ENCODE measurements at places on chromosomes 5 and 9.

- no peak for DNase-seq
Measured at GRCh38 chr5:168209244-168209995, 82.0 kb upstream of the WWC1 start.

DNA sequence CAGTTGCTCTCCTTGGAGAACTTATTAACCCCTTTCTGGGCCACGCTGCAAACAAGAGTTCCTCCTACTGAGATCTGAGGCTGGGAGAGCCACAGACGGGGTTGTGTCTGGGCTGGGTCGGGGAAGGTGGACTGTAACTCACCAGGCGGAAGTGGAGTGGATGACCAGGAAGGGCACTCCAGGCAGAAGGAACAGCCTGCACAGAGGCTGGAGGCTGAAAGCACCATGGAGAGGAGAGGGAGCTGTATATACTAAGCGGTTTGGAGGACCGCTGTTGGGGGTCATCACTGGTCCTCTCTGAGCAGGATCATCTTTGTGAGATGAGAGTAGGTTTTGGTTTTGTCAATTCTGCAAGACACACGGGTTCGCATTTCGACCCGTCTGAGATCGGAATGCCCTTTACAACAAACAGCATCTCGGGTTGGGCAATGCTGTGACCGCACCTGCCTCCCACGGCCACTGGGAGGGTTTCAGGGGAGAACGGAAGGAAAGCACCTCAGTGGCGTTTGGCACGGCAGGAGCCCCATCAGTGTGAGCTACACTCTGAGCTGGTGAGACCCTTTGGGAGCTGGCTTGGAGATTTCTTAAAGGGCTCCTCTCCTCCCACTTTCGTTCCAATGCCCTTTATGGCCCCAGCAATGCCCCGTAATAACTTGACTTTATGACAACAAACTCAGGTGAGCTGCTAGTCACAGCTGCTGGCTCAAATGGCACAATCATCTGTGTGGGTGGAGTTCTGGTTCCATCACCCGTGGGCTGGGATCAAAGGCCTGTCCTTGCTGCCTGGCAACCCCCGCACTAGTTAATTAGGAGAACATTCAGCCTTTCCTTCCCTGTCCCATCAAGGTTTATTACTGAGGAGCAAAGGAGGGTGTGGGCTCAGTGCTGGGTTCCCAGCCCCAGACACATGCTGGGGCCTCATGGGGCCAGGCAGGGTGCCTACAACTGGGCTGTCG lies 18.7 kb upstream of the NEURL1B start:
- no peak for DNase-seq

DNA sequence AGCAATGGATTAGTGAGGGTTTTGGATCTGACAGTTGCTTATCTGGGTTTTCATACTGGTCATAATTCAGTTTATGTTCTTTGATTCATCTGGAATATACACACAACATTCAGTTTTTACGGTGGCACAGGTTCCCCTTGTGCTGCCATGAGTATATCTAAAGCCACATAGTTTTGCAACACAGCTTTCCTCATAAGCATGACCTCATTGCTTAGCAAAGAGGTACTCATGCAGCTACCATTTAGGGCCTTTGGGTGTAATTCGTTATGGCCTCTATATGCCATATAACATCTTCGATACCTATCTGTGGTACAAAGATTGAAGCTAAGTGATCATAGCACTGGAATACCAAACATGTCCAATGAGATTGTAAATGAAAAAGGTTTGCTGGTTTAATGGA lies 2.9 kb upstream of the RBM22 start:
- no peak for DNase-seq

- no peak for DNase-seq
Measured at GRCh38 chr5:126715765-126716164, 61.2 kb upstream of the LMNB1 start.

GRCh38 chr5:178143901-178144300 lies 9.8 kb downstream of the NHP2 start:
- DNase-seq = no peak

GRCh38 chr5:13941468-13941867 lies 3.0 kb downstream of the DNAH5 start:
- DNase-seq = no peak

DNA sequence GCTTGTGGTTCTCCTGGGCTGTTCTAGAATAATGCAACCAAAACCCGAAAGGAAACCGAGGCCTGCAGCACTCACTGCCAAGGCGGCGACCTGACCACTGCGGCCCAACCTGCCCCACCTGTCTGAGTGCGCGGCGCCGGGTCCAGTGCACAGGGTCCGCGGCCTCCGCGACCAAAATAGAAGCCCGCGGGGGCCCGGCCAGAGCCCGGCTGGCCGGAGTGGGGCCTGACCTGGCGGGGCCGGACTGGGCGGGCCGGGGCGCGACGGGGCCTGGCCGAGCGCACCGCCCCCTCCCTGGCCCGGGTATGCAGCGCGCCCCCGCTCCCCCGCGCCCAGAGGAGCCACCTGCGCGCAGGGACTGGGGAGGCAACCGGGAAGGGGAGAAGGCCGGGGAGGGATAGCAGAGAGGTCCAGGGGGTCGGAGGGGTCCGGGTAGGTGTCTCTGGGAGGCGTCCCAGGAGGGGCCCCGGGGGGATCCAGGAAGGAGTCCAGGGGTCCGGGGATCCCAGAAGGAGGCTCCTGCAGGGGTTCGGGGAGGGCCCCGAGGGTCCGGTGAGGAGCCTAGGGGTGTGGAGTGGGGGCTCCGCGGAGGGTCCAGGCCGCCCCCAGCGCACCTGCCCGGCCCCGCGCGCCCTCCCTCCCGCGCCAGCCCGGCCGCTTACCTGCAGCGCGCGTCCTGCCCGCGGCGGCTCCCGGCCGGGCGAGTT lies 503 bp downstream of the SEMA4D start:
- DNase-seq = no peak

DNA sequence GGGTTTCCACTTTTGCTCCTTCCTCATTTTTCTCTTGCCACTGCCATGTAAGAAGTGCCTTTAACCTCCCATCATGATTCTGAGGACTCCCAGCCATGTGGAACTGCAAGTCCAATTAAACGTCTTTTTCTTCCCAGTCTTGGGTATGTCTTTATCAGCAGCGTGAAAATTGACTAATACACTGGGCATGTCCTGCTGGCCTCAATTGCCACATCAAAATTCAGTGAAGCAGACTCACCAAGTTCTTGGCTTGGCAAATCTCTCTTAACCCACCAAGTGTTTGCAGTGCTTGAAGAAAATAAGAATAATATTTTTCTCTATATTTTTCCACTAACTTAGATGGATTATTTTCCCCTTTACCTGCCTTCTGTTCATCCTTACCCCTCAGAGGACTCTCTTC lies 212.0 kb downstream of the BRINP1 start:
- DNase-seq = no peak

- DNase-seq = no peak
Measured at GRCh38 chr9:138101444-138102234, 224.1 kb downstream of the CACNA1B start.

GRCh38 chr5:63953217-63953616 lies 9.0 kb downstream of the HTR1A start:
- no peak for DNase-seq

- DNase-seq = peak; percentile 21
Measured at GRCh38 chr5:125970631-125971307, 452.4 kb upstream of the GRAMD2B start.

- no peak for DNase-seq
Measured at GRCh38 chr5:5105531-5105930, 34.6 kb upstream of the ADAMTS16 start.

- no peak for DNase-seq
Measured at GRCh38 chr9:83536332-83536731, 1.9 kb downstream of the FRMD3 start.

GRCh38 chr5:43041669-43042175 lies 1.6 kb upstream of the ANXA2R start:
- peak; percentile 95 for DNase-seq
